ENCODE measurements at places on chromosomes 6 and 20. TPM values are rescaled to one million over a fixed set of nuclear protein-coding genes. Genes with fewer than 3 reads are reported as not detected.

DNA sequence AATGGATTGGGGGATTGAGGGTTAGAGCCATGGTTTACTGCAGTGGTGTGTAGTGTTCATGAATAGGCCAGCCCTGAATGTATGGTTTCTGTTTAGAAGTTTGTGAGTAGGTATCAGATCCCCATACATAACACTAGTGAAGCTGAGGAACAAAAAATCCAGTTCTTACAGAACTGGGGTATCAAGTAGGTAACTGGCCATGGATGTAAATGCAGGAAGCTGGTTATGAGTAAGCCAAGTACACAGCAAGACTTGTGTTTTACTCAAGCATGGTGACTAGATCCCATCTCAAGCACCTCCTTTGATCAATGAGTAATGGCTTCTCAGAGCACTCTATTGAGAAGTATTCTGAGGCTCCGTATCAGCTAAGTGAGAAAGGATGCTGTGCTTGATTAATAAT lies 613.7 kb upstream of the FLRT3 start:
- no peak for DNase-seq

RMND1 gene
- total RNA-seq, result 22.0 TPM

GRCh38 chr6:113122060-113122459 lies 735.1 kb upstream of the MARCKS start:
- no peak for DNase-seq

GSTA2 gene
- not detected for total RNA-seq

PMEPA1 gene
- total RNA-seq, result 4.9 TPM

- no peak for DNase-seq
These were observed 101.1 kb upstream of the PLCB4 start for GRCh38 chr20:8967641-8968245.

GRCh38 chr6:168403370-168404005 lies 37.5 kb upstream of the SMOC2 start:
- DNase-seq, result no peak

EDN1 gene
- total RNA-seq, result not detected

DNA sequence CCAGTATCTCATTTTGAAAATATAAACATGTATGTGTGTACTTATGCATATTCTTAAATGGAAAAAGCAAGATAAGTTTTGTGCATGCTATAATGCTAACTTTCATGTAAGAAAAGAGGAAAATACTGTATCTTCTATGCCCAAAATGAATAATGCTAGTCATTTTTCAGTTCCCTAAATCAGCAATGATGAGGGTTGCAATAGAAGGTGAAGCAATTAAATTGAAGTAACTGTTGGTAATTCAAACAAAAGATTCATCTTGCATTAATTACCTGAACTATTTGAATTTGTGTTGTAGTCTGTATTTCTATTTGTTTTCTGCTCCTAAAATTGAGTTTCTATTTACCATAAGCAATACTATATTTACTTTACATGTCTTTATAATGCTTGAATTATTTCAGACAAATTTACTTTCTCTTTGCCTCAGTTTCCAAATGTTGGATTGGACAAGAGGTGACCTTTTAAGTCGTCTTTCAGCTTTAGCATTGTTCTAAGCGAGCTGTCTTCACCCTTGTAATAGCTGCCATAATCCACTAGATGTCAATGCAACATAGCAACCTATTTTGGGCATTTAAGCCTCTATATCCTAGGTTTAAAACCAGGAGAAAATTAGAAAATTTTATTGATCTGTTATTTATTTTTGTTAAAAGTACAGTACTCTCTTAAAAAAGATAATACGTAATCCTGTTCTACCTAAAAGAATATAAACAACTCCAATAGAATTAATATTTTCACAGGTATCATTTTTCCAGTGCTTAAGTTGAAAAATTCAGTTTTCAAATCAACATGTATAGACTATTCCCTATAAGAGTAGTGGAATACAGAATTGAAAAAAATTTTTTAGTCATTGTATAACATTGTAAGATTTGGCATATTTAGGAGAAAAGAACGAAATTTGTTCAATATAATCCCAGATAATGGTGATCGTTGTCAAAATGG lies 52.3 kb upstream of the IFNGR1 start:
- no peak for DNase-seq

DNA sequence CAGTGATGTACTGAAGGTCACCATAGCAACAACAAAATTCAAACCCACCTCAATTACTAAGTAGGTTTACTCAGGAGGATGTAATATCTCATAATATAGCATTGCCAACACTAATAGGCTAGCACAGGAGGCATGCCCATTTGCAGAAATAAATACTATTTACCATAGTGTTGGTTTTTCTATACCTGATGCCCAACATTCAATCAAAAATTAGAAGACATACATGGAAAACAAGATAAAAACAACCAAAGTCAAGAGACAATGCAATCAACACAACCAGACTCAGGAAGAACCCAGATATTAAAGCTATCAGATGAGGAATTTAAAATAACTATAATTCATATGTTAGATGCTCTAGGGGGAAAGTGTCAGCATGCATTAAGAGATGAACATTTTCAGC lies 14.3 kb upstream of the TXNDC5 start:
- no peak for DNase-seq

UBE2C gene
- 154 TPM for total RNA-seq

DNA sequence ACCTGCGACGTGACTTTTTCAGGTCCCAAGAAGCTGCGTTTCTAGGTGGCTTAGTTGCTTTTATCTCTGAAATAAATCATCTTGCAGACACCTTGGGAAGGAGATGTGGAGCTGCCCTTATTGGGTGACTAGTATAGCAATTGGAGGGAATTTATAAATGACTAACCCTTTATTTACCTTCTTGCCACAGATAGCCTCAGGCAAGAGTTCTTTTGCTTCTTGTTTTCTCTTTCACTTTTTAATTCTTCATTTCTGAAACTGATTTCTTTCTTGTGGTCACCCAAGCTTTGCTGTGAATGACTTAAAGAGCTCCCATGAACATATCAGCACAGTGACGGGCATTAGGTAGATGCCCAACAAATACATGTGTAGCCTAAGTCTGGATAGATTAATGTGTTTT lies 3.0 kb downstream of the ADGRF4 start:
- DNase-seq, result no peak

ARMH2 gene
- 1.6 TPM for total RNA-seq

DNA sequence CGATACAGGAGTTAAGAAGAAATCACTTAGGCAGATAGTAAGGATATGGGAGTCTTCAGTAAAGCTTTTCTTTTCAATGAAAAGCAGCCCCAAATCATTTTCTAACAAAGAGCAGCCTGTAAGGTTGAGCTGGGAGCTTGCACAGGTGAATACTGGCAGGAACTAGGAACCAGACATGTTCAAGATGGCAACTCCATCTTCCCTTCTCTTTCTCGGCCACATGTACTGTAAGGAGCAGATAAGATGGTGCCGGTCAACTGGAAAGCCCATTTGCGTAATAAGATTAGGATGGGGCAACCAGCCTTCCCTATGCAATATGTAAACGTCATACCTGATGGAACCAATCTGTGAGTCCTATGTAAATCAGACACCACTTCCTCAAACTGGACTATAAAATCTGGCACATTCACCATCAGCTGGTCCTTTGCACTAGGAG lies 46.2 kb upstream of the RNGTT start:
- DNase-seq, result no peak

PLA2G7 gene
- total RNA-seq, result 7.5 TPM

SOX18 gene
- total RNA-seq, result 0.51 TPM

DNA sequence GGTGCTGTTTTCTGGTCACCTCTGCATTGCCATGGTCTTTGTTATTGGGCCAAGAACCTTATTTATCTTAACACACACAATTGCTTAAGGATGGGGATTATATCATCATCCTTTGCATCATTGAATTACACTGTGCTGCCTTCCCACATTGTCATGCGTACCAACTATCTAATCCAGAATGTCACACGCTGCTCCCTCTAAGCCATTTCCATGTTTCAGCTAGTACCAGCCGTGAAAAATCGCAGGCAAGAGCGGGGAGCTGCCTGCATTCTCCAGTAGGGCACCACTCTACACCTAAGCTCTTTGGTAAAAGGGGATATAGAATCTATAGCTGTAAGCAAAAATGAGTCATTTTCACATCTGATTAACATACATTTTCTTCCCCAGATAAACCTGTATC lies 277.0 kb downstream of the PRL start:
- no peak for DNase-seq

DNA sequence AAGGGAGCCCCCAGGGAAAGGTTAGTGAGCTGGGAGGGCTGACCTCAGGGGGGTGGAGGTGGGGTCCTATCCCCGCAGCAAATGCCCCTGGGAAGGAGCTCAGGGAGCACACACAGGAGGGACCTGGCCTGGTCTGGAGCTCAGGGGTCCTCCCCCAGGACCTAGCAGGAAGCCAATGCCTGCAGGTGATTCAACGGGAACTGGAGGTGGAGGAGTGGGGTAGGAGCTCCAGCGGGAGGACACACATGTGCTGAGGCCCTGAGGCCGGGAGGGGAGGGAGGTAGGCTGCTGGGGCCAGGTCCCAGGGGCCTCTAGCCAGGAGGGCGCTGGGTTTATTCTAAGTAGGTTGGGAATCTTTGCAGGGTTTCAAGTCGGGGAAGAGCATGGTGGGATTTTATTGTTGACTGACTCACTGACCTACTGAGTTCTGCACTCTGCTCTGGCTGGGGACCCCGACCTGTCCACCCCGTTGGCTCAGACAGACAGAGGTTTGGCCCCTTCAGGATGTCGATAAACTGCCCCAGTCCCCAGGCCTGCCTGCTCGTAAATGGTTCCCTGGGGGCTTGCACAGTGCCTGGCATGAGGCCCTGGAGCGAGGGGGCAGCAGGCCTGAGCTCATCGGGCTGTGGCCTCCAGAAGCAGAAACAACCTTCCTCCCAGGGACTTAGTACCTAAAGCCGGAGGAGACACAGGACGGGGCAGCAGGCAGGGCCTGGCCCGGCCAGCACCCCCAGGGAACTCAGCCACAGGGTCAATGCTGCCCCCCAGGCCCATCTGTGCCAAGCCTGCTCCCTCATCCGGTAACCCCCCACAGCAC lies 62.3 kb downstream of the RIPOR3 start:
- DNase-seq, result no peak

- DNase-seq, result no peak
These were observed 123.7 kb downstream of the CCDC170 start for GRCh38 chr6:151617539-151617938.

FAM135A gene
- total RNA-seq, result 7.9 TPM
